ENCODE measurements at places on chromosomes 1 and 21. TPM values are rescaled to one million over a fixed set of nuclear protein-coding genes. Genes with fewer than 3 reads are reported as not detected.
A peak's percentile ranks its signal among the peaks of the same experiment; 100 is the strongest.

The HFM1 gene
- total RNA-seq: not detected

The SLC44A5 gene
- 1.6 TPM for total RNA-seq

- DNase-seq: no peak
Measured at GRCh38 chr1:151545542-151545941, 5.4 kb downstream of the TUFT1 start.

DNA sequence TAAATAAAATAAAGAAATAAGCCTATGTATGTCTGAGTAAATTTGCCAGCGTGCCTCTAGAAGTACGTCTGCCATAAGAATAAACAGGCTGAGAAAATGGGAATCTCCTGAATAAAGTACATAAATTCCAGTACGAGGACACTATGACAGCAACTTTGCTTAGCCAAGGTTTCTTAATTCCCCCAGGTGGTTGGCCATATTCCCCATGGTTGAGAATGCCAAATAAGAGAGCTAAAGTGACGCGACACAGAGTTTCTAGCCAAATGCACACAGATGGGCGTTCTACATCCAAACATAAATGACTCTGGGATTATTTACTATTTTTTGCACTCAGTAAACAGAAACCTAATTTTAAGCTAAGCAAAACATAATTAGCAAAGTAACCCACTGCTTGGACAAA is 19.5 kb downstream of the KCNH1 start:
- DNase-seq: no peak

DNA sequence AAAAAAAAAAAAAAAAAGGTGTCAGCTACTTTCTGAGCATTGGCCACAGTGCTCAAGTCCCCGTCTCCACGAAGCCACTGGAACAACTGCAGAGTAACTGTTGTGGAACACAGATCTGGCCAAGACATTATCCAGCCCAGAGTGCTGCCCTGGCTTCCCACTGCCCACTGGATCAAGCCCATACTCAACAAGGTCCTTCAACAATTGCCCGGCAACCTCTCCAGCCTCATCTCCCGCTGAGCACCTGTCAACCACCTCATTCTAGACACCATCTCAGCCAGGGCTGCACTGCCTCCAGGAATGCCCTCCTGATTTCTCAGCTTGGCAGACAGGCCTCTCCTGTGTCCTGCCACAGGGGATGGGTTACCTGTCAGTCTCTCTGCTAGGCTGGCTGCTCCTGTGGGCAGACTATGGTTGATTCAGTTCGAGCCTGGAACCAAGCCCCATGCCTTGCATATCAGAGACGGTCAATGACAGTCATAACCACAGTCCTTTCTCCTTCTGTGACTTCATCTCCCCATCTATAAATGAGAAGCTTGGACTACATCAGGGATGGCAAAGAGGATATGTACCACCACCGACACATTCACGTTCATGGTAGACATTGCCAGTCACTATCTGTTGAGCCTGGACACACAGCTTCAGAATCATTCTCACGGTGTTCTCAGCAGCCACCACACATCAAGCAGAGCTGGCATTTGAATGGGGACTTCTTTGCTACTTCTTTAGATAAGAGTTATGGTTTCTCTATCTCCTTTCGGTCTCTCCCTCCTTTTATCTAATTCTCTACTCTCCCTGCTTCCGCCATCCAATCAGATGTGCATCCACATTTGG is 76.9 kb downstream of the MRPL37 start:
- DNase-seq: no peak

- no peak for DNase-seq
Measured at GRCh38 chr1:167305706-167306277, 85.1 kb downstream of the POU2F1 start.

The ABL2 gene
- total RNA-seq: 16.4 TPM

DNA sequence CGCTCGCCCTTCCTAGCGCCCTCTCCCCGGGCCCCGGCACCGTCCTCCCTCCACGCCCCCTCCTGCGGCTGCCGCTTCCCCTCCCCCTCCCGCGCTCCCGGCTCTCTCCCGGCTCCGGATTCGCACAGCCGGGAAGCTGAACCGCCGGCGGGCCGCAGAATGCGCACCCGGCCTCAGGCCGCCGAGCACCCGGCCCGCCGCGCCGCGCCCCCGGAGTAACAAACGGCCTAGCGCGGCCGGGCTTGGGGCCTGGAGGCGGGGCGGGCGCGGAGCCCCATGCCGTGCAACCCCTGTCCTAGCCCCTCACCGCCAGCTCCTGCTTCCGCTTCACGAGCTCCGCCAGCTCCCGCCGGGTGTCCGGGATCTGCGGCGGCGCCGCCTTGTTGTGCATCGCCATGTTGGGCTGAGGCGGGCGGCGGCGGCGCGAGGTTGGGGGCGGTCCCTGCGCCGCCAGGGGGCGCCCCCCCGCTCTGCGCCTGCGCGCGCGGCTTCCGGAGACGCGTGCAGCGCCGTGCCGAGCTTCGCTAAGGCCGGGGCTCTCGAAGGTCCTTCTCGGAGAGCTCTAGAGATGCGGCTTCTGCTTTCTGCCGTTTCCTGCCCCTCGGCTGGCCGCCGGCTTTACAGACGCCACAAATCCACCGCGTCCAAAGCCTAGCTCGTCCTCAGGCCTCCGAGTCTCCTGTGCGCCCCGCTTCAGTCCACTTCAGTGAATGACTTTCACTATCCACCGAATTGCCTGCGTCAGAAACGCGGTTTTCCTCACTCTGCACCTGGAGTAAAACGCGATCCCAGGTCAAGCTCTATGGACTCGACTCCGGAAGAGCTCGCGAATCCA is at the start of gene MEAF6:
TSS of gene MEAF6 (minus strand) at position 417 of the 835 bp plus-strand sequence. CDS start at position 397, 20 bp downstream.
- peak; percentile 86 for DNase-seq

The C1orf116 gene
- 0.32 TPM for total RNA-seq

GRCh38 chr1:19477284-19478249 is 7.8 kb downstream of the CAPZB start:
- peak; percentile 68 for DNase-seq

The OR2L5 gene
- not detected for total RNA-seq

DNA sequence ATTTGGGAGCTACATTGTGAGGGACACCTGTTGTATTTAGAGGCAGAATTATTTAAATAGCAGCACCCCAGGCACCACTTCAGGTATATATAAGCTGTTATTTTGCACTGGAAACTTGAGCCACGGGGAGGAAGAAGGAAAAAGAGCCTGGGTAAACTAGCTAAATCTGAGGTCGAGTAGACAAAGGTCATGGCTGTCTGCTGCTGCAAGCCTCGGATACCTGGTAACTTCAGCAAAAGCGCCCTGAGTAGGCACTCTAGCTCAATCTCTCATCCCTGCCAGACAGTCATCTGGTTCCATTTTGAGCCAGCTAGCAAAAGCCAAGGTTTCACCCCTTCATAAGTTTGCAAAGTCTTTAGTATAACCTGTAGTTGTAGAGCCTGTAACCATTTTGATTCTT is 101.9 kb upstream of the ZNF644 start:
- DNase-seq: no peak

- no peak for DNase-seq
Measured at GRCh38 chr1:234933475-234933874, 195.2 kb downstream of the TOMM20 start.

Data from CD4-positive, CD25-positive, alpha-beta regulatory T cell (primary cell).